Tibial artery (tissue), 4 donors: ENCODE measurements at places on chromosomes 2 and 18.

DNA sequence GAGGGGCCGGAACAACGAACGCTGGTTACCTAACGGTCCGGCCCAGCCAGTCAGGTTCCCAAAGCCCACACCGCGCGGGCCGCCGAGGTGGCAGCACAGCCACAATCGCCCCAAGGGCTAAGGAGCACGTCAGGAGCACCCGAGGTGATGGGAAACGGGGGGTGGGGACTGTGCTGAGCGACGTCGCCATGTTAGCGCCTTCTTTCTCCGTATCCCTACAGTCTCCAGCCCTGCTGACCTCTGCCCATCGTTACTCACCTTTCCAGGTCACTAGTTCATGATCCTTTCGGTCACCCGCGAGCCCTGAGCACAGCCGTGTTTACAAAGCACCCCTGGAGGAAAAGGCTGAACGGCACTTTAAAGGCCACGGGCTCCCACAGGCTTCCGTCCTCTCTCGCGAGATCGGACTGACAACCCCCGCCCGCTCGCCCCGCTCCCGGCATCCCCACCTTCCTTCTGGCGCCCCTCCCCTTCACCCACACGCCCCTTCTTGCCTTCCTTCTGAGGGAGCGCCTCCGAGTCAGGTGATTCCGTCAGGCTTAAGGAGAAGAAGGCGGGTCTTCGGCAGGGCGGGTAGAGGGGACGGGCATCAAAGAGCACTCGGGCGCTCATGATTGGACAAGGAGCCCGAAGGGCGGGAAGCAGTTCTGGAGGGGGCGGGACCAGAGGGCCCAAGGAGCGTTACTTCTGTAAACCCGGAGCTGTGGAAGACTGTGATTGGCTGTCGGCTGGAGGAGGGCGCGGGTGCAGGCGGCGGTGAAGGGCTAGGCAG is at the start of gene ATF2:
ATF2 (minus strand) TSS at position 412 of the 772 bp plus-strand sequence. CDS start 31,760 bp downstream, outside the sequence.
- peak; percentile 100 for DNase-seq

- no peak for DNase-seq
Measured at GRCh38 chr18:56309104-56309503, 329.3 kb downstream of the TXNL1 start.

- no peak for DNase-seq
Measured at GRCh38 chr2:39934851-39935250, 155.8 kb upstream of the THUMPD2 start.

- no peak for DNase-seq
Measured at GRCh38 chr2:227134591-227134990, 29.4 kb downstream of the COL4A4 start.

- DNase-seq, result no peak
Measured at GRCh38 chr2:127721311-127721977, 20.1 kb downstream of the SFT2D3 start.

DNA sequence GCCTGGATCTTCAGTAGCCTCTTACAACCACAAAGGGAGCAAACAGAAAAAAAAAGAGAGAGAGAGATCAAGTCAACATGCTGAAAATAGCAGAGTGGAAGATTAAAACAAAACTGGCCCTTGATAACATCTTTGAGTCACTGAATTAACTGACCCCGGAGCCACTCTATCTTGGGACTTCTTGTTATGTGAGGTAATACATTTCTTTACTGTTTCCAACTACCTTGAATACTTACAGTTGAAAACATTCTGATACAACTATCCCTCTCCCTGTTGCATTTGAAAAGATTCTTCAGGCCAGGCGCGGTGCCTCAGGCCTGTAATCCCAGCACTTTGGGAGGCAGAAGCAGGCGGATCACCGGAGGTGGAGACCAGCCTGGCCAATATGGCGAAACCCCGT is 208.1 kb downstream of the MEMO1 start:
- DNase-seq, result no peak

DNA sequence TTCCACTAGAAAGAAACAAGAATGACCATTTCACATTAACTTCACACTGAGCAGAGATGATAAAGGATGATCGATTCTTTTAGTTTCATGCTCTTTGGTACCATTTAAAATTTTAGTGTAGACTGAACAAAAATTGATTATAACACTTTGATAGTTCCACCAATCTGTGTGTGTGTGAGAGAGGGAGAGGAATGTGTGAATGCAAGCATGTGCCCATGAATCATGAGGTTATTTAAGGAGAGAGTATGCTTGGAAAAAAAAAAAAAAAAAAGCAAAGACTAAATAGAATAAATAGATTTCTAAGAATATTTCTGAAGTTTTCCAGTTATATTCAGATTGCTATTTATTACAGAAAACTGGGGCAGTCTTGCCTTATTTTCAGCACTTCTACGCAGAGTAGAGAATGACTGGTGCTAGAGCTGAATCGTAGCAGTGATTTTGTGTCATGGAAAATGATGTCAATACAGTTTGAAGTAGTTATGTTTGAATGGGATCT is 900.8 kb downstream of the SLC4A3 start:
- no peak for DNase-seq

GRCh38 chr2:60548845-60549237 is 4.6 kb downstream of the BCL11A start:
- no peak for DNase-seq

GRCh38 chr2:224009605-224010315 is 29.3 kb downstream of the SERPINE2 start:
- no peak for DNase-seq

GRCh38 chr2:73285159-73285739 is 971 bp upstream of the FBXO41 start:
- no peak for DNase-seq

DNA sequence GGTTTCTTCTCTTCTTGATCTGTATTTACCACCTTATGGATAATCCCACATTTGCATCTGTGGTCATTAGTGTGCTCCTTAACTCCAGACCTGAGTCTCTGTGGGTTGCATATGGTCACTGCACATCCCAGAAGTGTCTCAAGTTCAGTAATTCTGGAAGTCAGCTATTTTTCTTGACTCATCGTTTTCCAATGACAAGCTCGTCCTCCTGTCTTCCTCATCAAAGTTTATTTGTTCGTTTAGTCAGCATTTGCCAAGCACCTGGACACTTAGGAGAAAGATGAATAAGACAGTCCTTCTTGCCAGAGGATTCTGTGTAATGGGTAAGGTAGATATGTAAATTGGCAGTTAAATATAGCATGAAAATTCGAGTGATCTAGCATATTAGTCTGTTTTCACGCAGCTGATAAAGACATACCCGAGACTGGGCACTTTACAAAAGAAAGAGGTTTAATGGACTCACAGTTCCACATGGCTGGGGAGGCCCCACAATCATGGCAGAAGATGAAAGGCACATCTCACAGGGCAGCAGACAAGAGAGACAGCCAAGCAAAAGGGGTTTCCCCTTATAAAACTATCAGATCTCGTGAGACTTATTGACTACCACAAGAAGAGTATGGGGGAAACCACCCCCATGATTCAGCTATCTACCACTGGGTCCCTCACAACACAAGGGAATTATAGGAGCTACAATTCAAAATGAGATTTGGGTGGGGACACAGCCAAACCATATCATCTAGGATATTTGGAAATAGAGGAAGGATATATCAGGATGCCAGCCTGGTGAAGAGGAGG is 19.4 kb downstream of the FASTKD2 start:
- DNase-seq, result no peak

GRCh38 chr2:190896477-190896876 is 15.9 kb downstream of the GLS start:
- DNase-seq, result no peak

DNA sequence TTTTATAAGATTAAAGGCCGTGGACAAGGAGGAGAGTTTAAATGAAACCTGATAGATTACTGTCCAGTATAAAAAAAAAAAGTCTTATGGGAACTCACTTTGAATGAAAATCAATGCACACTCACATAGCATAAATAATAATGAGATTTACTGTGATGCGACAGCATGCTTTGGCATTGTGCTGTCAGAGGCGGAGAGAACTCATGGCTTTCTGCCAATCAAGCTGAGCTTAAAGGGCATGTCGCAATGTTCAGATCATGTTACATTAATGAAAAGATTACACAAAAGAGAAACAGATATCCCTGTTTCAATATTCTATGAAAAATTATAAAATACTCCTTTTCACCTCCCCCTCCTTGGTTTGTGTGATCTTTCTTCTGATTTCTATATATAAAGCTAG is 310.8 kb downstream of the ERBB4 start:
- DNase-seq, result peak; percentile 43
